ENCODE measurements at places on chromosomes 3 and 15. TPM values are rescaled to one million over a fixed set of nuclear protein-coding genes. Genes with fewer than 3 reads are reported as not detected.

TPRG1 gene
- total RNA-seq, result 1.5 TPM

RYK gene
- 76.1 TPM for total RNA-seq

RARRES1 gene
- not detected for total RNA-seq

ISG20 gene
- 20.0 TPM for total RNA-seq

NEO1 gene
- 13.2 TPM for total RNA-seq

GOLGA6L7 gene
- not detected for total RNA-seq

C15orf39 gene
- 13.3 TPM for total RNA-seq

MELTF gene
- 20.6 TPM for total RNA-seq

Measured in MCF 10A (cell line).